Hypothalamus (tissue), 51 donors: ENCODE measurements at places on chromosomes 6 and 20.

DNA sequence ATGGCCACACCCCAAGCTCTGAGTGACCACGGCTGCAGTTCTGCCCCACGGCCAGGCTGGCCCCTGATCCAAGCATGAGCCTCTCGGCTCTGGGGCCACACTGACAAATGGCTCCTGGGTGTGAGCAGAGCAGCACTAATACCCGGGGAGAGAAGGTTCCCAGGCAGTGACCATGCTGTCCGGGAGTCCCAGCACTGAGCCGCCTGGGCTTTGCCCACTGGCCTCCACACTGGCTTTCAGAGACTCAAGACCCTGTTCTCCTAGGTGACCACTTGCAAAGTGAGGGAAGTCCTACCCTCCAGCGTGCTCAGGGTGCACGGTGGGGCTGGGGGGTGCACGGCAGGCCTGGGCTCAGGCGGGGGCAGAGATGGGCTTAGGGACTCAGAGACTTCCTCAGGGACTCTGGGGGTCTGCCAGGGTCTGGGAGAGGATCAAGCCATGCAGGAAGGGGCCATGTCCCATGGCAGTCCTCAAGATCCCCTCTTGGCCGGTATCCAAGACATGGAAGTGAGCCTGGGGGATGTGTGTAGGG, 220.2 kb upstream of the RNF24 start:
- DNase-seq: no peak

DNA sequence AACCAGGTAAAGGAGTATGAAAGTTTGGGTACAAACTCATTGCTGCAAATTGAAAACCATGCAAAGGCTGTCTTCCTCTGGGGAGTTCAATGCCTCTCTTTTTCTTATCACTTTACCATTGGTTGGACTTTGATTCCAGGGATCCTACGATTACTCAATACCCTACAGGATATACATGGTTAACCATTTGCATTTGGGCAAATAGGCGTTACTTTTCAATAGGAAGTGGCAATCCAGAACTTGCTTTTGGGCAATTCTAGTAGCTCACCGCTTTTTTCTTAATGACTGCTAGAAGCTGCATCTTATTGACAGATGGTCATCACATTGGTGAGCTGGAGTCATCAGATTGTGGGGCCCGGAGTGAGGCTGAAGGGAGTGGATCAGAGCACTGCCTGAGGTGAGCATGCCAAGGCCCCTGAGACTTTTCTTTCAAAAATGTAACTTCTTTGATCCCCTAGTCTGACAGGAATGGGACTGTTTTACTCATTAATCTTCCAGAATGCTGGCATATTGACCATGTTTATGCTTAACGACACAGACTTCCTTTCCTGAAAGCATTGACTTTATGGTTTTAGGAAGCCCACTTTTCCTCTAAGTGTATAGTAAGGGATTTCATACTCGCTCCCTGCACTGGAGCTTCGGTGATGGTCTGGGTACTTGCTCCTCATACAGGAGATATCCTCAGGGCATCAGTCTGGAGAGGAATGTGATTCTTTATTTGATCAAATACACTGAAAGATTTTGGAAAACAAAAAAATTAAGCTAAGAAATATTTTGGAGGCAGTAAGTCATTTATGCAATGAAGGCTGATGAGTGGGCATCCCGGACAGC, at the start of gene CCR6:
Gene CCR6, plus strand, starts transcription at position 270 of the 831 bp plus-strand sequence. CDS start 13,039 bp downstream, outside the sequence.
- DNase-seq: no peak

DNA sequence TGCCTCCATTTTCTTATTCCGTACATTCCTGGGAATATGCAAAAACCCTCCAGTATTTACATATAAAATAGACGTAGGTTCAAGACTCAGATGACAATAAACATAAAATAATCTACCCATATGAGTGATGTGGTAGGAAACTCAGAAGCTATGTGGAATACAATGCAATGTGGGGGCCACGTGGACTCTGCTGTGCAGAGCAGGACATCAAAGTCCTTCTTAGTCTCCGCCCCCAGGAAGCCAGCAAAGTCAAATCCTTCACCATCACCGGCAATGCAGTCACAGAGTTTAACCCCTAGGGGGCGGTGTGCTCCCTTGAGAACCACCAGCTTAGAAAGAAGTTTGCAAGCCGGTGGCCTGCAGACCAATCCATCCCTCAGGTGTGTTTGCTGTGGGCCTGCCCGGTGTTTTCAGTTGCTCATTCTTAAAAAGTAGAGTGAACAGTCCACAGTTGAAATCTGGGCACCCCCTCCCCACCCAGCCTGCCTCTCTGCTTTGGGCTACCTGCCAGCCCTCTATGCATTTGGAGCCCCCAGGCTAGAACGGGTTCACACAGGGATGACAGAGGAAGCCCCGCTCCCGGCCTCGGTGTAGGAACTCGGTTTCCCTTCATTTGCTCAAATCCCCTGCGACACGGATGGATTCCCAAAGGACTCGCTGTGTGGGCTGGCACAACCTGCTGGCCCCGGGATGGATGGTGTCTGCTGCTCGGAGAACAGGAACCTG, 59.9 kb downstream of the SULF2 start:
- peak; percentile 43 for DNase-seq

DNA sequence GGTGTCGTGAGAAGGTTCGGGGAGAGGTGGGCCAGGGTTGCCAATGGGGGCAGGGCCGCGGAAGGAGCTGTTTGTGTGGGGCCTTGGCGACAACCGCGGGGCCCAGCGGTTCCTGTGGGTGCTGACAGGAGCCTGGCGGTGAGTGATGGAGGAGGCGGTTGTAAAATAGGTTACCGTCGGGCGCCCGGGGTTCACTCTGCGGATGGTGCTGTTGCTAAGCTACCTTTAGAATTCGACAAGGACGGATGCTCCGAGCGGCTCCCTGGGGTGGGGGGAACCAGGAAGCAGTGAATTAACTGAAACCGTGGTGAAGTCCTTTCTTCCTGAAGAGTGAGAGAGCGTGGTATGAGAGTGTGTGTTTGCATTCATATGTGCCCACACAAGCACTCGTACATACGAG, 61.7 kb downstream of the CDH22 start:
- no peak for DNase-seq

- DNase-seq: no peak
These were observed 193.4 kb downstream of the SYNDIG1 start for GRCh38 chr20:24662752-24663365.

GRCh38 chr20:19205981-19206396, 6.5 kb upstream of the SLC24A3 start:
- no peak for DNase-seq

- no peak for DNase-seq
These were observed 766 bp upstream of the TINAG start for GRCh38 chr6:54307439-54307910.

DNA sequence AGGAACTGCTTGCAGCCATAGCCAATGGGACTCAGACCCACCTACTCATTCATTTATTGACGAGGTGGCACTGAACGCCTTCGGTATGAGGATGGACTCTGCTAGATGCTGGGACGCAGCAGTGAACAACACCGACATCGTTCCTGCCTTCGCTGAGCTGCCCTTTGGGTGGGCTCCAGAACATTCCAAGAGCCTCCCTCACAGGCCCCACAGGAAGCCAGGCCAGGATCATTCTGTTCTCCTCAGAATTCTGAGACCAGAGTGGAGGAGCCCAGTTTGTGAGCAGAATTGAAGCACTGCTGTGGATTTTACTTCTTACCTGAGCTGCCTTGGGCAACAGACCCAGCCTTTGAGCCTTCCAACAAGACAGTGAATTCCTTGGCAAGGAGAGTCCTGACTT, 82.1 kb downstream of the KCNB1 start:
- DNase-seq: peak; percentile 23

DNA sequence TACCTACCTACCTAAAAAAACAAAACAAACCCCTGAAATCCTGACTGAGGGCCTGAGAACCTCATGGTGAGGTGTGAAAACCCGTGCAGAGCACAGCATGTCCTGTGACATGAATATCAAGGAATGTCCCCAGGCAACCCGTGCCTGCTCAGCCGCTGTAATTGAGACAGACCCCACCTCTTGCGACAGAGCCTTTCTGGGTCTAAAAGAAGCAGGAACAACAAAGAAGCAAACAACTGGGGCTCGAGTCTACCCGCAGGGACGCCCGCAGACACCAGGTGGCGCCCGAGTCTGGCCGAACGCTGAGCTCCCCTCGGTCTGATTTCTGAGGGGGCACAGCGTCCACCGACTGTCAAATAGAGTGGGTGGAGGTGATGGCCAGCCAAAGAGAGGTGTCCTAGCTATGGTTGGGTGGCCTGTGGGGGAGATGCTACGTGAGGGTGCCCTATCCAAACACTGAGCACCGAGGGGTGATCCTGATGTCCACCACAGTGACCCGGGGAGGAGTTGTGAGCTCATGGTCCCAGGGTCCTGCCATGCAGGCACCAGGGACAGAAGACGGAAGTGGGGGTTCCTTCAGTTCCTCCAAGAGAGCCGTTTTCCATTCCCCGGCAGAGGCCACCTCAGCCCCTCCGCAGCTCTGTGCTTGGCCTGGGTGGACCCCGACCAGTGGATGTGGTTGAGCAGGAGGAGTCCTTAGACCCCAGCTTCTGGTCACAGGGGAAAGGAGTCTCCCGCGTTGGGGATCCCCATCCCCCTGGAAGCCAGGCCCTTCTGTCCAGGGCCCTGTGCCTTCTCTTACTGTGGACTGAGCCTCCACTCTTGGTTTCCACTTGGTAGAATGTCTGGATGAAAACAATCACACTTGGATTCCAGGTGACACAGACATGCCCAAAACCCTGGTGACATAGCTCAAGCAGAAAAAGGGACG, 268.2 kb downstream of the CDC5L start:
- peak; percentile 45 for DNase-seq

DNA sequence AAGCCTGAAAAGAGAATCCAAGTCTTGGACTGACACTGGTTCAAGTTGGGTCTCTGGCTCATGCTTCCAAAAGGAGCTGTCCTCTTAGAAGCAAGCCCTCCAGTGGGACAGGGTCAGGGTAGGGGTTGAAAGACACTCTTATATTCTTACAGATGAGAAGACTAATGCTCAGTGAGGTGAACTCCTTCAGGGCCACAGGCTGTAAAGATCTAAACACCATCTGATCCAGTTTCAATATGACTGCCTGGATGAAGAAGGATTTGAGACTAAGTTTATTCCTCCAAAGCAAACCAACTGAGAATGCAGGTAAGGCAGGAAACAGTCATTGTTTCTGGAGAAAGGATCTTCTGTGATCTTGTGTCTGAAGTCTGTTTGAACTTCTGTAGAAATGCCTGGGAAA, 99.0 kb upstream of the TAB2 start:
- no peak for DNase-seq

- no peak for DNase-seq
These were observed 224.9 kb downstream of the IBTK start for GRCh38 chr6:82022614-82023129.

GRCh38 chr20:35271073-35271882, 6.6 kb downstream of the MMP24OS start:
- no peak for DNase-seq

DNA sequence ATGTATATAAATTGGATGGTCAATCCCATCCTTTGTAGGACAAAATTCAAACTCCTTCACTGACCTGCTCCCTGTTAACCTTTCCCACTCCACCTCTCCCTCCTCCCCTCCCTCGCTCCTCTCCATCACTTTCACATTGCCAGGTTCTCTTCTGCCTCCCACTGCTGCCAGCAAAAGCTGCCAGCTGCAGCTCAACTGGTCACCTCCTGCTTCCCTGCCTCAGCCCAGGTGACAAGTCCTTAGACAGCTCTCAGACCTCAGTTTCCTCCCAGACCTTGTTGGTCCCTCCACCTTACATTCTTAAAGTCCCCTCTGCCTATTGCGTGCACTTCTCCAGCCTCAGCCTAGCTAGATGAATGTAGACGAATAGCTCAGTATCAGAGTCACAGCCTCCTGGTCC, 23.3 kb upstream of the RTF2 start:
- DNase-seq: no peak

DNA sequence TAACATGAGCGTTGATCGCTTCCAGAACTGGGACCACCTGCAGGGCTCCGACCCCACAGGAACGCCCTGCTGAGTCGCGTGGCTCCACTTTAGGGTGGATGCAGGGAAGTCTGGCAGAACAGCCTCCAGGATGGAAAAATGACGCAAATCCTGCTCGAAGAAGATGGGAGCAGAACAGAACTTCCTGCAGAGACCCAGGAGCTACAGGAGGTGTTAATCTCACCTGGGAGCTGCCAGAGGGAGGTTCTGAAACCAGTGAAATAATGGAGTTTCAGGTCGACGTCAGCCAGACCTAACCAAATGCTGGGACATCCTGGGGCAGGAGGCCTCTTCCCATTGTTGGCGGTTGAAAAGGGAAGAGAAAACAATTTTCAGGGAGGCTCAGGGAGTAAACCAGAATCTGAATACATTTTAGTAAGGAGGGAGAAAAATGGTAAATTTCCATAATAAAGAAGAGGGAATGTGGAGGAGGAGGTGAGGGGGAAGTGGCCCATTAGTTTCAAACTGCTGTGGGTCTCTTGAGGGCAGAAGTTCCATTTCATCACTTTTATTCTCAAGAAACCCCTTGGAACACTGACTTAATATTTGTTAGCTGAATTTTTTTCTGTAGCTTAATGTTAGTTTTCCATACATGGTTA, 558.4 kb upstream of the CDH4 start:
- DNase-seq: no peak

DNA sequence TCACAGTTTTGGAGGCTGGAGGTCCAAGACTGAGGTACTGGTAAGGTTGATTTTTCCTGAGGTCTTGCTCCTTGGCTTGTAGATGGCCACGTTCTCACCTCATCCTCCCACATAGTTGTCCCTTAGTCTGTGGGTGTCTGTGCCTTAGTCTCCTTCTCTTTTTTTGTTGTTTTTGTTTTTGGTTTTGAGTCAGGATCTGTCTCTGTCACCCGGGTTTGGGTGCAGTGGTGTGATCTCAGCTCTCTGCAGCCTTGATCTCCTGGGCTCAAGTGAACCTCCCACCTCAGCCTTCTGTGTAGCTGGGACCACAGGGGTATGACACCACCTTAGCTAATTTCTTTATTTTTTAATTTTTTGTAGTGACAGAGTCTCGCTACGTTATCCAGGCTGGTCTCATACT, 245.2 kb downstream of the PHACTR1 start:
- no peak for DNase-seq

GRCh38 chr6:24274441-24275083, 83.3 kb downstream of the DCDC2 start:
- no peak for DNase-seq

DNA sequence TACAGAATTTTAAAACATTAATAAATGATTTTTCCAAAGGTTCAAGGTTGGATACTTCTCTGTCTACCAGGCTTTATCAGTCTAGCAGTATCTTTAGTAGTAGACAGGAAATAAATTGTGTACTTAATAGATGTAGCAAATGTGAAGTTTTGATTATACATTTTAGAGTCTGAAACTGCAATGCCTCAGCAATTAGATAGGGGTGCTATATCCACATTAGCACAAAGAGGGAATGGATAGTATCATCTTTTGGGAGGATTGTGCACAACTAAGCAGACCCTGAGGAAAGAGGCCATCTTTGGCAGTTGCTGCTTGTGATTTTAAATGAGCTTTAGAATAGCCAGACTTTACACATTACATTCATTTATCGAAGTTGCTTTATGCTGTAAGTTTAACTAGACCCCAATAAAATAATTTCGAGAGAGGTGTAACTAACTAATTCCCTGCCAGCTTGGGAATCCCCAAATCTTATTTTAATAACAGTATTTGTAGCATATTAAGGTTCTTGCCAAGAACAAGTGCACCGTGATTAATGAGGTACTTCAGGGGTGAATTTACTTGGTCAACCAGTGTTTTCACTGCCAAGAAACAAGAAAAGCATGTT, 2.8 kb downstream of the KCNQ5 start:
- no peak for DNase-seq

- DNase-seq: no peak
These were observed 199.9 kb downstream of the DTNBP1 start for GRCh38 chr6:15462717-15463525.

GRCh38 chr6:39947611-39948068, 13.4 kb upstream of the MOCS1 start:
- no peak for DNase-seq

GRCh38 chr6:48628316-48628715, 517.3 kb upstream of the PTCHD4 start:
- DNase-seq: no peak

- no peak for DNase-seq
These were observed 87.7 kb downstream of the HIVEP2 start for GRCh38 chr6:142857233-142857761.
